ENCODE measurements at places on chromosomes 16 and 17.

DNA sequence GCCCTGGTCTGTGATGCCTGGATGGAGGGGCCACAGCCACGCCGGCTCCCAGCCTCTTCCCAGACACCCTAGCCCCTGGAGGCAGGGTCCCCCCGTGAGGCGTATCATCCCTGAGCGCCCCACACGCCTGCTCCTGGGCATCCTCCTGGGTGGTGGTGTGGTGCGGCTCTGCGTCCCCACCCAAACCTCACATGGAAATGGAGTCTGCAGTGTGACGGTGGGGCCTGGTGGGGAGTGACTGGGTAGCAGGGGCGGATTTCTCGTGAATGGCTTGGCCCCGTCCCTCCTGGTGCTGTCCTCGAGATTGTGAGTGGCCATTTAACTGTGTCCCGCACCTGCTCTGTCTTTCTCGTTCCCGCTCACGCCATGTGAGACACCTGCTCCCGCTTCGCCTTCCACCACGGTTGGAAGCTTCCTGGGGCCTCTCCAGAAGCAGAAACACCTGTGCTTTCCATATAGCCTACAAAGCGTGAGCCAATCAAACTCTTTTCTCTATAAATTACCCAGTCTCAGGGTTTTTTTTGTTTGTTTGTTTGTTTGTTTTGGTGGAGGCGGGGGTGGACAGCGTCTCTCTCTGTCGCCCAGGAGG lies 5.9 kb upstream of the SSTR5 start:
- no peak for DNase-seq

DNA sequence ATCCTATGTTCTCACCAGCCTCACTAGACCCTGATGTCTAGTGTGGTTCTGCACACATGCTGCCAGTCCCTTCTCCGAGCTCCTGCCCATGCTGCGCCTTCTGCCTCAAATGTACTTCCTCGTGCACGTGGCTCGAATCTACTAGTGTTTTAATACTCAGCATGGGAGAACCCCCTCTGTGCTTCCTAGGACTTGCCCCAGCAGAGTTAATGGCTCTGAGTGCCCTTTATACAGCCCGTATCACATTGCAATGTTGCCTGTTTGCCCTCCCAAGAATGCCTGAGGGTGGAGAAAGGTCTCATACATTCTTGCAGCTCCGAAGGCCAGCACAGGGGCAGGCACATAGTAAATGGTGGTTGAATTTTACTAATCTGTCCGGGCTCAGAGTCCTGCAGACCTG lies 190.8 kb upstream of the NLRP1 start:
- DNase-seq = no peak

GRCh38 chr16:11629071-11630030 lies 38.9 kb upstream of the SNN start:
- no peak for DNase-seq

DNA sequence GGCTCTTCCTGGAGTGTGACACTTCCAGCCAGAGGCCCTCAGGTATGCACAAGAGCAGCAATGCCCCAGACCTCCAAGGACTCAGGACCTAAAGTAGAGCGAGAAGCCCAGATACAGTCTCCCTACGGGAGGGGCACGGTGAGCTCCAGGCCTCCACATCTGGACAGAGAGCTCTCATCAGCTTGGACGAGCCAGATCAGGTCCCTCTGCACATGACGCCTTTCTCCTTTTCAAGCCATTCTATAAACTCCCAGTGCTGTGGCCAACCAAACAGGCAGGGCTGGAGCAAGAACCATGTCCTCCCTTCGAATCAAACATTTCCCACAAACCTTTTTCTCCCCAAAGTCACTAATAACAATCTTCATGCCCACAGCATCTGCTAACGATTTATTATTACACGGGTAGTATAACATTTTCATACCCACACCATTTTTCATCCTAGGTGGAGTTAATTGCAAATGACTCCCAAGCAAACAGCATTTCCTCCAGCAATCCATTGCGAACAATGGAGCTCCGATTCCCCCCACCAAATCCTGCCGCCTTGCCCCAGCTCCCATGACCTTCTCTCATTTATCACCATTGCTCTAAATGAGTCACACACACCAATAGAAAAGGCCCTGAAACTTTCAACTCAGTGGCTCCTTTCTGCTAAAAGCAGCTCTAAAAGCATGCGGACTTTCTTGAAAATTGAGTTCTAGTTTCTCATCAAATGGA lies 24.2 kb upstream of the NLRP1 start:
- DNase-seq = no peak

DNA sequence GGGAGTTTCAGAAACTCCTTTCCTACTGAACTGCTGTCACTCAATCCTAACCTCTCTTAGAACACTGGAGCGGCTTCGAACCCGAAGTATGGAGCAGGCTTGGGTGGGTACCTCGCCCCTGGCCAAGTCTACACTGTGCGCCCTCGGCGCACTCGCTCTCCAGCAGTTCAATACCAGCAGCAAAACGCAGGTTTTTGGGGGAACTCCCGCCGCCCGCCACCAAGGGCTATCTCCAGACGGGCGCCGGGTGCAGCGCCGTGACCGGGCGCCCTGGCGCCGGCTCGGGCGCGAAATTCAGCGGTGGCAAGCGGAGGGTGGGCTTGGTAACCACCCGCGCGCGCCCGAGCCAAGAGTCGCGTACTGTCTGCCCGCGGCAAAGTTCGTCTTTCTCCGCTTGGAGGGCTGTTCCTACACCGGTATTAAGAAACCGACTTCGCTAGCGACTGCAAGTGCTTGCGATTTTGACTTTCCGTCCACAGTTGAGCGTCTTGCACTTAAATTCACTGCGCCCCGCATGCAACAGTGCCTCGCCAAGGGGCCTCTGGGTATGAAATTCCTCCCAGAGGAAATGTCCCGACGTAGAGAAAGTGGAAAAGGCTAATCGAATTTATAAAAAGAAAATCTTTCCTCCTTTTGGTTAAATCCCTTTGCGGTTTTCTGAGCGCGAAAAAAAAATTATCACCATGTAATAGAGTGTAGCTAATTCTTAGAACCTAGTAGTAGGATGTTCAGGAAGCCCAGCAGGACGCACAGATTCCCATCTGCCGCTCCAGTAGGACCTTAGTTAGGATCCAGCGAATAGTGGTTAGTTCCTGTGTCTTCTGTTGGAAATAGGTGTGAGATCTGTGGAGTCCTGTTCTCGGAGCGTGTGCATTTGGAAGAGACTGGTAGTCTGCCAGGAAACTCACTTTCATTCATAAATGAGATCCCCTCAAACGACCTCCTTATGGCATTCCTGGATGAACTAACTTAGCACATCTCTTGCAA lies 5.0 kb upstream of the SALL1 start:
- DNase-seq = no peak

DNA sequence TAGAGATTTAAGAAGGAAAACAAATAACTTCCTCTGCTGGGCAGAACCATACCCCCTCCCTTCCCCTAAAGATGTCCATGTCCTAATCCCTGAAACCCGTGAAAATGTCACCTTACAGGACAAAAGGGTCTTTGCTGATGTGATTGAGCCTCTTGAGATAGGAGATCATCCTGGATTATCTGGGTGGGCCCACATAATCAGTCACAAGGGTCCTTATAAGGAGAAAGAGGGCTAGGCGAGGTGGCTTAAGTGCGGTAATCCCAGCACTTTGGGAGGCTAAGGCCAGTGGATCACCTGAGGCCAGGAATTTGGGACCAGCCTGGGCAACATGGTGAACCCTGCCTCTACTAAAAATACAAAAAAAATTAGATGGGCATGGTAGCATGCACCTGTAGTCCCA lies 12.0 kb upstream of the SLC39A11 start:
- DNase-seq = no peak

GRCh38 chr17:50267074-50267841 lies 7.0 kb upstream of the TMEM92 start:
- DNase-seq = no peak

DNA sequence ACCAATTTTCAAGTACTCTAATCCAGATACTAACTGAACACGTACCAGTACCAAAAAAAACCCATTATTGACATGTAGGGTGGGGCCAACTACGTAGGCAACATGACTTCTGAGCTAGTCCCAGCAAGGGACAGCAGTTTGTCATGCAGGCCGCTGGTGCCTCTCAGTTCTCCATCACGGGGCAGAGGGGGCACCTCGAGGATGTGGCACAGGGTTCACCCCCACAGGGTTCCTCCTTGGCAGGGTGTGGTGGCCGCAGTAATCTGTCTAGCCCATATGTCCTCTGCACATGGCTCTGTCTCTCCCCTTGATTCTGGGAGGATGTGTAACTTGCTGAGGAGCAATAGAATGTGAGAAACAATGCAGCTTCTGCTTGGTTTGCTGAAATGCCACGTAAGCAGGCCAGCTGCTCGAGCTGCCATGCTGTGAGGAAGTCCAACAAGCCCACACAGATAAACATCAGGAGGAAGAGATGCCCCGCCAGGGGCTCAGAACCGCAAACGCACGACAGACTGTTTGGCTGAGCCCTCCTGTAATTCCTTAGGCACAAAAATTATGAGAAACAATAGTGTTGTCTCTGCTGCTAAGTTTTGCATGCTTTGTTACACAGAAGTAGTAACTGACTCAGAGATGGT lies 62.4 kb downstream of the NT5M start:
- DNase-seq = no peak

- no peak for DNase-seq
Measured at GRCh38 chr16:24978370-24978914, 36.7 kb downstream of the ARHGAP17 start.

- DNase-seq = no peak
Measured at GRCh38 chr17:56863974-56864373, 30.0 kb downstream of the DGKE start.

GRCh38 chr16:85947230-85948137 lies 48.5 kb downstream of the IRF8 start:
- DNase-seq = peak; percentile 33

Measured in CD4-positive, alpha-beta T cell treated with Interleukin-10 for 1 hour (primary cell).